CD4-positive, alpha-beta T cell treated with Interferon gamma for 1 hour (primary cell): ENCODE measurements at places on chromosomes 6 and 20.

GRCh38 chr20:25211273-25211672 is 15.8 kb downstream of the ENTPD6 start:
- DNase-seq: no peak

GRCh38 chr6:158714706-158715105 is 64.9 kb downstream of the SYTL3 start:
- no peak for DNase-seq

- no peak for DNase-seq
These were observed 1.1 kb upstream of the MAP3K5 start for GRCh38 chr6:136793363-136793762.

DNA sequence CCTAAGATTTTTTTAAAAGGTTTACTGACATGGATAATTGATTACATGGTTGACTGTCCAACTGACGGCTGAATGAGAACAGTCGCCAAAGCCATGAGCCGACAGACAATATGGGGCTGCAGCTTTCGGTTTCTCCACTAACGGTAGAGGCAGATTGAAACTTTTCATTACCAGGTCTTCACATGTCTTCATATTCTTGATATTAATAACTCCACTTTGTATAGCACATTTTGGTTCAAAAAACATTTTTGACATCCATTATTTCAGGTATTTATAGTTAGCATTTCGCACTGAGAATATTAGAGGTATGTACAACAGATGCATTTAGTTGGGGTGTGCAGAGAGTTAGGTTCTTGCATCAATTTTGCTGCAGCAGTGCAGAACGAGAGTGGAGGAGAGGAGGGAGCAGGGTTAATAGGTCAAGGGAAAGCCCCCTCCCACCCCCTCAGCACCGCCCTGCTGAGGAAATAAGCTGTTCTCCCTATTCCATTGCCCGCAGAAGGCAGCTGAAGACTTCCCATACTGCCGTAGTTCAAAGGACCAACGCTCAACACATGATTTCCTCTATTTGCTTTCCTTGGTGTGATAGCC is 73.6 kb upstream of the ADTRP start:
- peak; percentile 11 for DNase-seq

- DNase-seq: no peak
These were observed 10.9 kb upstream of the TMEM14B start for GRCh38 chr6:10736731-10737130.

DNA sequence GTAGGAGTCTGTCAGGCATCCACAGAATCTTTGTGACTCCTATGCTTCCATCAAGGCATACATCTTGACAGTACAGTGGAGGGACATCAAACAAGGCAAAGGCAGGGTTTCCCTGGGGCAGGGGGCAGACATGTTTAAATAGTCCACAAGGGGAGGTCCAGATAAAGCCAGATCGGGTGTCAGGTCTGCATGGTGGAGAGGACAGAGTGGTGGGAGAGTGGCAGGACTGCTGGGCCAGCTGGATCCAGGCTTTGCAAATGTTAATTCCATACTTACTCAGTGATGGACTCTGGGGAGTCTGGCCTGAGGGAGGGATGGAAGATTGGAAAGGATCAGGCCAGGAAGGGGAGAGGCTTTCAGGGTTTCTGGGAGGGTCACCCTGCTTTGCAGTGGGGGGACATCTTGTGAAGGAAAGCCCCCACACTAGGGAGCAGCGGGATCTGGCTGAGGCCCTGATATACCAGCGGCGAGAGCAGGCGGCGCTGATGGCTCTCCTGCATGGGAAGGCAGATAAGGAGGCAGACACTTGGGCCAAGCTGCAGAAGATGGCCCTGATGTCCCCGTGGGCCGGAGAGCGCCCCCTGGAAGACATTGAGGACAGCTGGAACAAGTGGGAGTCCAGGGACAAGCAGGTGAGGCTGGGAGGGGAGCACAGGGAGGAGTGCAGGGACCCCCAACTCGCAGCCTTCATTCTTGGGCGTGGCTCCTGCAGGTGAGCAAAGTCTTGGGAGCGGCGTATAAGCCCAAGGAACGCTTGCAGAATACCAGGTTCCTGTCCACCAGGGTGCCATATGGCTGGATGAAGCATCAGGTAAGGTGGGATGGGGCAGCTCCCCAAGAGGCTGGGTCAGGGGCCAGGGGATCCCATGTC is 44.6 kb downstream of the SUN5 start:
- no peak for DNase-seq

- no peak for DNase-seq
These were observed 267.9 kb downstream of the ADGRG6 start for GRCh38 chr6:142569676-142570075.

- DNase-seq: no peak
These were observed 245.3 kb upstream of the HSF2 start for GRCh38 chr6:122154155-122154554.

GRCh38 chr6:158322400-158322723 is 10.1 kb downstream of the TULP4 start:
- DNase-seq: no peak

DNA sequence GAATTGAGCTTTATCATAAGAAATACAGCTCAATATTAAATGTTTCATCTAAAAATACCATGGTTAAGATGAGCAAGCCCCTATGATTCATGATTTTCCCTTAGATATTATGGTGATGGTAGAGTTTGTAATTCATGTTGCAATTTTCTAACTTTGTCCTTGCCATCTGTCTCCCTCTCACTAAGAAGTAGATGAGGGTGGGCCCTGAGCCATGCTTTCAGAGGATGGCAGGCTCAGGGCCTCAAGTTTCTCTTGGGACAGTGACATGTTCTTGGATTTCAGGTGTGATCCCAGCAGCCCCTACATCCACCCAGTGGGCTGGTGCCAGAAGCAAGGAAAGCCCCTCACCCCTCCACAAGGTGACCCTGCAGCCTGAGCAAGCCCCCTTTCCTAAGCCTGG is 25.6 kb downstream of the L3MBTL1 start:
- DNase-seq: no peak

DNA sequence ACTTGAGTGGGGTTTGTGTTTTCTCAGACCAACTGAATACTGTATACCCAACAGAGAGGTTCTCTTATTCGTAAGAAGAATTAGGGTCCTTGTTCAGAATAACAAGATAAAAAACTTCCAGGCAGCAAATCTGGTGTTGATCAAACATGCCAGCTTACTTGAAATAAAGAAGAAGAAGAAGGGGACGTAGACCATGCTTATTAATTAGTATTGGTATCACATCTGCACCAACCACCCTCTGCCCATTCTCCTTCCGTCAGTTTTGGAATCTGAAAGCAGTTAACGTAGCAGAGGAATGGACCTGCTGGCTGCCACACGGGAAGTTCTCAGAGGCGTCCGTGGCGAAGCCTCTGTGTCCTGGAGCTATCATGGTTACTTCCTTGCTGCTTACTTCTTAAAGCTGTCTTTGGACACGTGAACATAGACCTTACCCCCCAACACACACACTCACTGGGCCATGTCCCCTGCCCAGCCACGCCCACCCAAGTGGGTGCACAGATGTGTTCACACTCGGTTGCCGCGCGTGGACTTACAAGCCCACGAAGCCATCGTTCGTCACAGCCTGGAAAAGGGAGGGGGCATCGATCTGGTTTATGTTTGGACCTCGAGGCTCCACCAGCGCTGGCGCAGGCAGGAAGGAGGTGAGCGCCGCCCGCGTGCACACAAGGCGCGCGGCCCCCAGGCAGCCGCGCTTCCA is 4.1 kb upstream of the DLL1 start:
- DNase-seq: no peak

GRCh38 chr20:38789503-38790199 is 15.8 kb upstream of the PPP1R16B start:
- no peak for DNase-seq

- DNase-seq: no peak
These were observed 165.5 kb downstream of the BACH2 start for GRCh38 chr6:90131125-90131524.

DNA sequence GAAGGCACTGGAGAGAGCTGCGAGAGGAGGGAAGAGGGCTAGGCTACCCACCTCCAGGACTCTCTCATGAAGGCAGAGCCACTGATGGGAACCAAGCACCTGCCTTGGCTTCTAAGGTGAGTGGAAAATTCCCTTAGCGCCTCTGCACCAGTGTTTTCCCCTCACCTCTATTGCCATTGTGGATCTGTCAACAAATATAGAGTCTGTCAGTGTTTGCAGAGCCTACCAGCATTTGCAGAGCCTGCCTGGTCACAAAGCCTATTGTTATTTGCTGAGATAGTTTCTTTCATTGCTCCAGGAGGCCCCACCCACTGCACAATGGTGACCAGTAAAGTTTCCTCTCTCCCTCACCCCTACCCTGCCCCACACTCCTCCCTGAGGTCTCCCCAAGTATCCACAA is 141.9 kb downstream of the MRPL14 start:
- no peak for DNase-seq

DNA sequence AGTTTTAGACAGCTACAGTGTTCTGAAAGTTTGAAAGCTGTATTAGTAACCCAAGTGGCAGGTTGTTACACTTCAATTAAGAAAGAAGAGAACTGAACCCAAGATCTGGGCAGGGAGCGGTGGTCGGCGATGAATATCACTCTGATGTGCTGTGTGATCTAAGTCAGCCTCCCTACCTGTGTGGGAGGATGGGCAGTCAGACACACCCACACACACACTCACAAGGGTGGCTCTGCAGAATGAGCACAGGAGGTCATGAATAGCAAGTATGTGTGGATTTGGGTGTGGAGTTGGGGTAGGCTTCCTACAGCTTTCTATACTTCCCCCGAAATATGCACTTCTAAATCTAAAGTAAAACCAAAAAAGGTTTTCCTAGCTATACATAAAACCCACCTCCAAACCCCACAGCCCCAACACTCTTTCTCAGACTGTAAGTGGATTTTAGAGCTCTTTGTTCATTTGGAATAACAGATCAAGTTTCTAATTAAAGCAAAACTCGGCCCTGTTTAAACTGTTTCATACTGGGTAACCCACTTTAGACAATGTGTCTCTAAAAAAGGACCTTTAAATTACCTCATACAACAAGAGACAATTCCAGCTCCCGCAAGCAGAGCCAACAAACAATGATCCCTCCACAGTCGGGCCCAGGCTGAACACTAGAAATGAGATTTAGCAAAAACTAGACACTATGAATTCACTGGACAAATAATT is 19.4 kb downstream of the TNFRSF21 start:
- DNase-seq: no peak

- DNase-seq: no peak
These were observed 35.2 kb downstream of the BMP6 start for GRCh38 chr6:7761051-7761450.

GRCh38 chr20:1507276-1507675 is 16.1 kb upstream of the SIRPB2 start:
- DNase-seq: no peak
